Activated CD4-positive, alpha-beta memory T cell treated with anti-CD3 and anti-CD28 coated beads, Interleukin-2, amount 10 ng/mL, durations not matched to agents 7 days and 5 days (primary cell): ENCODE measurements at places on chromosomes 2 and 18.
A peak's percentile ranks its signal among the peaks of the same experiment; 100 is the strongest.

DNA sequence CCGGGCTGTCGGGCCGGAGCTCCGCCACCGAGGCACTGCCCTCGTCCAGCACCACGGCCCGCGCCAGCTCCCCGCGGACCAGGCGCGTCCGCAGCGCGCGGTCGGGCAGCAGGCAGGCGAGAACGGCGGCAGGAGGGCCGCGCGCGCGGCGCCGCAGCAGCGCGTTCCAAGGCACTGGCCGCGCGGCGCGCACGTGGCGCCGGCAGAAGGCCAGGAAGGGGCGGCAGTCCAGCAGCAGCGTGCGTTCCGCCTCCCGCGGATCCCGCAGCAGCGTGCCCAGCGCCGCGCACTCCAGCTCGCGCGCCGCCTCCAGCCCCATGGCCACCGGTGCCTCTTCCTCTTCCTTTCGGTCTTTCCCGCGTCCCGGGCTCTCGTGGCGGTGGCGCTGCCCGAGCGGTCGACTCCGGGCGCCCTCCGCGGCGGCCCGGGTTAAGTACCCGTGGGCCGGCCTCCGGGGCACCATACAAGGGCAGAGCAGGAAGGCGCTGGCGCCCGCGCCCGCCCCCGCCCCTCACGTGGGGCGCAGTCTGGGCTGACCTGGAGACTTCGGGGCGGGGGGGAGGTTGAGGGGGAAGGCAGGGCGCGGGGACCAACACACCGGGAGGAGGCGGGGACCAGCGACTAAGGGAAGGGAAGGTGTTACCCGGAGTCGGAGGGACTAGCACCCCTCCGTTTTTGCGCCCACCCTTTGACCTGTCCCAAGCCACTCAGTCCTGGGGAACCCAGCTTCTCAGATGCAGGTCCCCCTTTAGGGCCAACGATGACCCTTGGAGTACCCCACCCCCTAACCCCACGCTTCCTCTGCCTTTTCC, at the start of gene DUSP2:
DUSP2 (minus strand) TSS at position 405 of the 812 bp plus-strand sequence; CDS start at position 319, 86 bp downstream.
- H3K27me3 ChIP-seq, result no peaks in the 10 kb centered on the region
- peaks cover 13% of the 10 kb centered on the region for H3K36me3 ChIP-seq
- H3K4me3 ChIP-seq, result peak within 1 kb of the TSS; percentile 88
- peaks cover 67% of the 10 kb centered on the region for H3K4me1 ChIP-seq

DNA sequence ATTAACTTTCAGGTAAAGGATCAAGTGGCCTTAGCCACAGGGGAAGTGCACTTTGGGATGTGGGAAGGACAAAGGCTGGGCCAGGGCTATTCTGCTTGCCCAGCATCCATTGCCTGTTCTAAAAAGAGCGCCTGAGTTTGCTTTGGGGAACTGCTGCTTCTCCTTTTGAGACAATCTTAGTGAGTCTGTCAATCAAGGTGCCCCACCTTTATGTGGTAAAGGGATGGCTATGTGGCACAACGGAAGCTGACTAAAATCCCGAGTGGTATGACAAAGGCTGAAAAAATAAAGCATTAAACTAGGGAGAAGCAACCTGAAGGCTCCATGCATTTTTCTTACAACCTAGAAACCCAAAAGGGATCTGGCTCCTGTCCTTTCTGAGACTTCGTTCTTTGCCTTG, 540.5 kb downstream of the SLC4A3 start:
- H3K4me1 ChIP-seq, result no peaks in the 10 kb centered on the region
- no peaks in the 10 kb centered on the region for H3K36me3 ChIP-seq
- no peak overlapping the region for H3K4me3 ChIP-seq
- no peak for DNase-seq
- no peak overlapping the region for H3K27ac ChIP-seq

- peaks cover 11% of the 10 kb centered on the region for H3K4me1 ChIP-seq
- no peak overlapping the region for H3K4me3 ChIP-seq
- peaks cover 40% of the 10 kb centered on the region for H3K36me3 ChIP-seq
- DNase-seq, result no peak
- peaks cover 12% of the 10 kb centered on the region for H3K27me3 ChIP-seq
Measured at GRCh38 chr2:238168196-238169047, 9.7 kb downstream of the ERFE start.

GRCh38 chr2:241025639-241026038, 27.2 kb downstream of the SNED1 start:
- peaks cover 14% of the 10 kb centered on the region for H3K27me3 ChIP-seq
- no peak for DNase-seq
- no peak overlapping the region for H3K4me3 ChIP-seq
- no peak overlapping the region for H3K27ac ChIP-seq

DNA sequence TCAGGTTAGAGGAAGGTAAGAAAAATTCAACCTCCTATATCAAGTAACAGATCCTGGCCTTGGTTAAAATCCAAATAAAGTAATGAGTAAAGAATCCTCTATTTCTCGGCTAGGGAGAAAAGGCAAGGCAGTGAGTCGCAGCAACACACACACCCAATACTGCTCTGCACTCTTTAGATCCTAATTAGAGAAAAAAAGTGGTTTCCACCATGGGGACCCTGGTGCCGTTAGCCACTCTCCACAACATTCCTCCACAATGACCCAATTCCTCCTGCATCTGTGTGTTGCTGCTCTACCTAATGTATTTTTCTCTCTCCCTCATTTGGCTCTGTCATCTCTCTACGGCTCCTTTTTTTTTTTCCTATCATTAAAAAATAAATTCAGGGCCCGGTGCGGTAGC, 462.7 kb downstream of the METTL4 start:
- no peaks in the 10 kb centered on the region for H3K27me3 ChIP-seq
- H3K36me3 ChIP-seq, result no peaks in the 10 kb centered on the region

- no peak for DNase-seq
- peaks cover 7% of the 10 kb centered on the region for H3K36me3 ChIP-seq
- peaks cover 32% of the 10 kb centered on the region for H3K4me1 ChIP-seq
- H3K27ac ChIP-seq, result no peak overlapping the region
- no peaks in the 10 kb centered on the region for H3K27me3 ChIP-seq
- no peak overlapping the region for H3K4me3 ChIP-seq
Measured at GRCh38 chr18:12886498-12887126, 2.6 kb upstream of the PTPN2 start.

- no peaks in the 10 kb centered on the region for H3K4me1 ChIP-seq
- no peaks in the 10 kb centered on the region for H3K27me3 ChIP-seq
- DNase-seq, result no peak
- no peak overlapping the region for H3K27ac ChIP-seq
Measured at GRCh38 chr2:12210016-12210933, 463.8 kb downstream of the LPIN1 start.

- peaks cover 69% of the 10 kb centered on the region for H3K36me3 ChIP-seq
- H3K27ac ChIP-seq, result no peak overlapping the region
- no peak for DNase-seq
- H3K27me3 ChIP-seq, result no peaks in the 10 kb centered on the region
- peaks cover 2% of the 10 kb centered on the region for H3K4me1 ChIP-seq
Measured at GRCh38 chr2:208239770-208240493, 14.9 kb downstream of the IDH1 start.

GRCh38 chr2:69995511-69995910, 34.1 kb upstream of the ASPRV1 start:
- no peak overlapping the region for H3K4me3 ChIP-seq
- no peak overlapping the region for H3K27ac ChIP-seq
- no peak for DNase-seq
- no peaks in the 10 kb centered on the region for H3K27me3 ChIP-seq
- H3K36me3 ChIP-seq, result peaks cover 8% of the 10 kb centered on the region

DNA sequence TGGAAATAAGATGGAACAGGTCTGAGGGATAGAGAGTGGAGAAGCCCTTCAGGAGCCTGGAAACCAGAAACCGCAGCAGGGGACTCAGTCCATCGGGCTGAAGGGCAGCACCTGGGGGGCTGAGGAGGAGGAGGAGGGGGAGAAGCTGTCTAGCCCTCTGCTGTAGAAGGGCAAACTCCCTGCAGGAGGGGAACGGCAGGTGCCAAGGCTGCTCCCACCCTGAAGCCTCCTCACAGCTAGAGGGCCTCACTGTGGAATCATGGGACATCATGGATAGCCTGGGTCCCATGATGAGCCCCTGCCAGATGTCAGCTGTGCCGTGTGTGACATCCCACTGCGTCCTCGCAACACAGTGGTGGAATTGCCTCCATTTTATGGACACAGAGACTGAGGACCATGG, 435 bp downstream of the MYO7B start:
- H3K27ac ChIP-seq, result no peak overlapping the region
- peaks cover 30% of the 10 kb centered on the region for H3K27me3 ChIP-seq

GRCh38 chr2:8659735-8660492, 21.9 kb upstream of the ID2 start:
- H3K4me3 ChIP-seq, result no peak overlapping the region
- H3K4me1 ChIP-seq, result peaks cover 16% of the 10 kb centered on the region
- no peak overlapping the region for H3K27ac ChIP-seq
- no peak for DNase-seq
- H3K36me3 ChIP-seq, result no peaks in the 10 kb centered on the region
- peaks cover 3% of the 10 kb centered on the region for H3K27me3 ChIP-seq

DNA sequence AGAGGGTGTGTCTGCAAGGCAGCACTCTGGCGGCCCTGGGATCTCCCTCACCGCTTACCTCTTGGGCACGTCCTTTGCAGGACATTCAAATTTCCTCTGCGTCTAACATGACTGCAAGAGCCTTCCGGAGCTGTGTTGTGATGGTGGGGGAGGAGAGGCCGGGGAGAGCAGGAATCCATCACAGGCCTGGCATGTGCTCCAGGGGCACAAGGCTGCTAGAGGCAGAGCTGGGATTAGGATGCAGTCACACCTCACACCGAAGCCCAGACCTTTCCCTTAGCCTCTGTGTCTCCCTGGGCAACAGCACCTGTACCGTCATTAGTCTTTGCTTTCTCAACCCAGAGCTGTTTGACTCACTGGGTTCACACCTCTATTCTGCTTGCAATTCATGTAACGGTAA, 111.3 kb downstream of the CMPK2 start:
- no peak overlapping the region for H3K4me3 ChIP-seq
- H3K4me1 ChIP-seq, result no peaks in the 10 kb centered on the region
- H3K27me3 ChIP-seq, result peaks cover 6% of the 10 kb centered on the region
- no peak for DNase-seq

DNA sequence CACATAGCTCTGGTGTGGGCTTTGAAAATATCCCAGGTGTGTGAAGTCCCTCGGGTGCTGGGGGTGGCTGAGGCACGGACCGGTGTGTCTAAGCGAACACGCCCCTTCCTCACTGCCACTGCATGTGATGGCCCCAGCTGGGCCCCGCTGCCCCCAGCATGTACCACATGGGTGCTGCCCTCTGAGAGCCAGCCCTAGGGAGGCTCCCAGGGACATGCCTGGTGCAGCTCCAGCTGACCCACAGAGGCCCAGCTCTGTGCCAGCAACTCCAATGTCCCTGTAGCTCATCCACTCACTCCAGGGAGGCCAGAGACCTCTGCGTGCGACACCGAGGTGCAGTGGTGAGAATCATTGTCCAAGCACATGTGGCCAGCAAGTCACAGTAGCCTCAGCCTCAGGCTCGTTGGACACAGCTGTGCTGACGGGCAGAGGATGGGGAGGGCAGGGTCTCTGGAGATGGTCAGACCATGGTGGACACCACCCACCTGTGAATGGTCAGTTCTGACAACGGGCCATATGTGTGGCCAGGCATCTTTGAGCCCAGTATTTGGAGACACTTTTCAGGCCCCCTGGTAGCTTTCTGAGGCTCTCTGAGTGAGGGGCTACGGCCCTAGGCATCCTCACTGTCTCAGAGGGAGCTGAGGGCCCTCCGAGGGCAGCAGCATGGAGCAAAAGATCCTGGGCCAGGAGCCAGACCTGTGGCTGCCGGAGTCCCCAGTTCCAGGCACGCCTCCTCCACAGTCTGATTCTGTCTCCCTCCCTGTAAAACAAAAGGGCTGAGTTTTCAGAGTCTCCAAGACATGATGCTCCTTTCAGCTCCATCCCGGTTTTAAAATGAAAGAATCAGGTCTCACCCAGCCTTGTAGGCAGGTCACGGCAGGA, 220.7 kb downstream of the NDUFA10 start:
- no peak overlapping the region for H3K4me3 ChIP-seq
- no peaks in the 10 kb centered on the region for H3K4me1 ChIP-seq
- no peaks in the 10 kb centered on the region for H3K36me3 ChIP-seq
- DNase-seq, result peak; percentile 13
- peaks cover 6% of the 10 kb centered on the region for H3K27me3 ChIP-seq

GRCh38 chr2:68594674-68595492, 48.5 kb upstream of the PROKR1 start:
- H3K4me1 ChIP-seq, result peaks cover 11% of the 10 kb centered on the region
- peaks cover 5% of the 10 kb centered on the region for H3K36me3 ChIP-seq
- H3K4me3 ChIP-seq, result peak overlapping the region; percentile 34
- peak; percentile 63 for DNase-seq

DNA sequence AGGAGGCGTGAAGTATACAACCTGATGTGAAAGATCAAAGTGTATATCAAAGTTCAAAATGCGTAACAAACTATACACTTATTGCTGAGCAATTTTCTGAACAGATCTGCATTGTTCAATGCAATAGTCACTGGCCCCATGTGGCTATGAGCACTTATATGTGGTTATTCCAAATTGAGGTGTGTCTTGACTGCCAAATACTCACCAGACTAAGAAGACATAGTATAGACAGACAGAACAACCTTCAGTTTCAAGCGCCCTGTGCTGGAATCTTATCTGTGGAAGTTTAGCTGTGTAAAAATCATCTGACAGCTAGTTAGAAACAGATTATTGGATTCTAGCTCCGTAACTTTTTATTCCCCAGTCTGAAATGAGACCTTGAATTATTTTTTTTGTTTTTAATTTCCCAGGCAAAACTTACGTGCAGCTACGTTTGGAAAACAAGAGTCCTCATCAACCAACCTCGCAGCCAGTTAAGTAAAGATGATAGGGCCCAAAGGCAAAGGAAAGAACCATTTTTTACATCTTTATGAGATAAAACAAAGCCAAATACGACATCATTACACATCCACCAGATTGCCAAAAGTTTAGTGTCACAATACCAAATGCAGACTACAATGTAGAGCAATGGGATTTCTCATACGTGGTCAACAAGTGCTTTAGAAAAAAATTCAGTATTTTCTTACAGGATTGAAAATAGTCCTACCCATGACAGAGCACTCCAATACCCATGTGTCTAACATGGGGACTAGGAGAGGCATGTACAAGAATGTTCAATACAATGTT, 37.2 kb downstream of the MBOAT2 start:
- H3K36me3 ChIP-seq, result no peaks in the 10 kb centered on the region
- no peak overlapping the region for H3K27ac ChIP-seq
- H3K4me3 ChIP-seq, result no peak overlapping the region
- DNase-seq, result no peak
- no peaks in the 10 kb centered on the region for H3K4me1 ChIP-seq

- no peak for DNase-seq
- H3K4me3 ChIP-seq, result no peak overlapping the region
- no peaks in the 10 kb centered on the region for H3K36me3 ChIP-seq
- no peak overlapping the region for H3K27ac ChIP-seq
Measured at GRCh38 chr18:5253910-5254309, 41.6 kb downstream of the ZBTB14 start.

DNA sequence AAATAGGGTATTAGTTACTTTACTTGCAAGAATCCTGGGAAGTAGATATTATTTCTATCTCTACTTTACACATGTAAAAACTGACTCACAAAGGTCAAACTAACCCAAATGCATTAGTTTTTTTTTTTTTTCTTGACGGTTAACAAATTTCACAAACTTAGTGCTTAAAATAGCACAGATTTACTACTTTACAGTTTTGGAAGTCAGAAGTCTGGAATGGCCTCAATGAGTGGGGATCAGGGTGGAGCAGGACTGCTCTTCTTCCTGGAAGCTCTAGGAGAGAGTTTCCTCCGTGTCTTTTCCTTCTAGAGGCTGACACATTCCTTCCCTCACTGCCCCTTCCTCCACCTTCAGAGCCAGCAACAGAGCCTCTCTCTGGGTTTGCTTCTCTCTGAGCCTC, 117.2 kb downstream of the COL6A3 start:
- peaks cover 22% of the 10 kb centered on the region for H3K27me3 ChIP-seq
- H3K4me3 ChIP-seq, result no peak overlapping the region
- no peaks in the 10 kb centered on the region for H3K36me3 ChIP-seq
- no peaks in the 10 kb centered on the region for H3K4me1 ChIP-seq
- no peak for DNase-seq
